Naive thymus-derived CD4-positive, alpha-beta T cell (primary cell): ENCODE measurements at places on chromosomes 7 and 10. TPM values are rescaled to one million over a fixed set of nuclear protein-coding genes. Genes with fewer than 3 reads are reported as not detected.
A peak's percentile ranks its signal among the peaks of the same experiment; 100 is the strongest.

GRCh38 chr10:75788394-75789205 is 357.2 kb downstream of the LRMDA start:
- no peak overlapping the region for H3K4me3 ChIP-seq
- no peaks in the 10 kb centered on the region for H3K36me3 ChIP-seq
- H3K27me3 ChIP-seq, result no peaks in the 10 kb centered on the region
- no peak overlapping the region for H3K27ac ChIP-seq

GRCh38 chr7:320297-320696 is 30.3 kb downstream of the FOXL3 start:
- H3K36me3 ChIP-seq, result no peaks in the 10 kb centered on the region
- H3K4me3 ChIP-seq, result no peak overlapping the region
- H3K4me1 ChIP-seq, result no peaks in the 10 kb centered on the region

DNA sequence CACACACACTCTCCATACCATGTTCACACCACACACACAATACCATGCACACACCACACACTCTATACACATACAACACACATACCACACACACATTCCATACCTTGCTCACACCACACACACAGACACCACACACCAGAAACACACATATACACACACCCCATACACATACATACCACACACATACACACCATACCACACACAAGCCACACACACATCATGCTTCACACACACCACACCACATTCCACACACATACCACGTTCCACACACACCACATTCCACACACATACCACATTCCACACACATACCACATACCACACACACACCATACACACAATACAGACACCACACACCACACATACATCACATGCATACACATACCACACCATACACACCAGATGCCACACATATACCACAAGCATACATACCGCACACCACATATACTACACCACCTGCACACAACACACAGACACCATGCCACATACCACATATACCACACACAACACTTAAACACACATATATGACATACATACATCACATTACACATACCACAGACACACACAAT is 282.7 kb downstream of the POU6F2 start:
- DNase-seq, result no peak
- no peaks in the 10 kb centered on the region for H3K36me3 ChIP-seq
- no peaks in the 10 kb centered on the region for H3K4me1 ChIP-seq
- peaks cover 3% of the 10 kb centered on the region for H3K27me3 ChIP-seq
- H3K4me3 ChIP-seq, result no peak overlapping the region

DNA sequence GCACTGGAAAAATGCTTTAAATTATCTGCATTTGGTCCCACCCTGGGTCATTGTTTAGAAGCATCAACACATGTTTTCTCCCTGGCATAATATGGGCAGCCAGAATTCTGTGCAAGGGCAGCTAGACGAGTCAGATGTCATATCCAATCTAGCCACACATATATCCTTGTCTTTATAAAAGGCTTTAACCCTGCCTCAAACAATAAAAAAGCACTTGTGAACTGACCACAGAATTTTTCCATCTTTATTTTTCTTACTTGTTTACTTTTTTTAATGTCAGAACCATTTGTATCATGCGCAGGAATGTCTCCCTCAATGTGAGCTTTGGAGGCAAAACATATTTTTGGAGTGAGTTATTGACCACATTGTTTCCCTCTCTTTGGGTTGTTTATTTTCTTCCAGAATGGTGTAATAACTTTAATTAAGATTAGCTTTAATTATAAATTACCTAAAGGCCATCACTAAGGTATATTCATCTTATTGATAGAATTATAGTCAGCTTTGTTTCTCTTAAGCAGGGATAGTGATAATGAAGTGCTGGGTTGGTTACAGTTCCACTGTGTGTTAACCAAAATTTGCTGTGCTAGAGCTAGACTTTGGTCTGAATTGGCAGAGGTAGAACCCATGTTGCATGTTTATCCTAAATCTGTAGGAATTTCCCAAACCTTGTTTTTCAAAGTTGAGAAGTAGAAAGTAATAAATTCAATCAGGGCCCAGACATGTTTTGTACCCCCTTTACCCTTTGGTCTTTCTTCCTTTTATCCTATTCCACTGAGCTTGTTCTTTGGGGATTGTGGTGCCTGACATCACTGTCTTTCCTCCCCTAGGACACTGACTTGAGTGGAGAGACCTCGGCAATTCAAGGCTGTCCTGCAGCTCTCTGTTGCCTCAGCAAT is 1078.4 kb downstream of the KCNMA1 start:
- H3K4me3 ChIP-seq, result no peak overlapping the region
- no peak for DNase-seq
- no peak overlapping the region for H3K27ac ChIP-seq

The MXI1 gene
- total RNA-seq, result 54.9 TPM

DNA sequence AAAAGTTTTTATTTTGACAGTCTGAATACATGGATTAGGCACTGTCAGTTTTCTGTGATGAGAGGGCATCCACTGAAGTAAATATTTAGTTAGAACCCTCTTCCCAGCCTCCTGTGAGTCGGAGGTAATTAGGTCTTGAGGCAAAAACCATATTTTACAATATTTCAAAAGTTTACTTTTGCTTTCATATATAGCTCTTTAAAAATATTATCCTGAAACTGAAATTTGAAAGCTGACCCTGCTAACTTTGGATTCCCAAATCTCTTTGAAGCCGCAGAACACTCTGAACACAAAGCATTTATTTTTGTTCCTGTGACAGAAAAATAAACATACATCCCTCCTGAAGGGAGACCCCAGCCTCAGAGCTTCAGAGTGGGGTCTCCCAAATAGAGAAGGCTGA is 317.4 kb downstream of the KIF20B start:
- no peaks in the 10 kb centered on the region for H3K4me1 ChIP-seq
- no peak overlapping the region for H3K27ac ChIP-seq
- H3K4me3 ChIP-seq, result no peak overlapping the region
- no peaks in the 10 kb centered on the region for H3K36me3 ChIP-seq
- no peak for DNase-seq

DNA sequence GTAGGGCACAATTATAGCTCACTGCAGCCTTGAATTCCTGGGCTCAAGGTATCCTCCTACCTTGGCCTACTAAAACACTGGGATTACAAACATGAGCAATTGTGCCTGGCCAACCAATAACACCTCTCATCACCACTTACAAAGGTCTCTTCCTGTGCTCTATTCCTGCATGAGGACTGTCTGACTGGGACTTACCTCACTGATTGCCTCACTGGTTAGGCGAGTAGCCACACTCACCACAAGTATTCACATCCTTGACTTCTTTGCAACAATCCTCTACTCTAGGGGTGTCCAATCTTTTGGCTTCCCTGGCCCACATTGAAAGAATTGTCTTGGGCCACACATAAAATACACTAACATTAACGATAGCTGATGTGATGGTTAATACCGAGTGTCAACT is 22.6 kb upstream of the PDIA4 start:
- no peaks in the 10 kb centered on the region for H3K27me3 ChIP-seq
- no peaks in the 10 kb centered on the region for H3K36me3 ChIP-seq
- no peak overlapping the region for H3K4me3 ChIP-seq
- no peaks in the 10 kb centered on the region for H3K4me1 ChIP-seq
- no peak overlapping the region for H3K27ac ChIP-seq

GRCh38 chr7:30655096-30655970 is 26.9 kb downstream of the CRHR2 start:
- no peak overlapping the region for H3K4me3 ChIP-seq
- no peaks in the 10 kb centered on the region for H3K27me3 ChIP-seq
- no peaks in the 10 kb centered on the region for H3K36me3 ChIP-seq
- no peak overlapping the region for H3K27ac ChIP-seq
- DNase-seq, result no peak

The SLC26A3 gene
- total RNA-seq, result not detected

DNA sequence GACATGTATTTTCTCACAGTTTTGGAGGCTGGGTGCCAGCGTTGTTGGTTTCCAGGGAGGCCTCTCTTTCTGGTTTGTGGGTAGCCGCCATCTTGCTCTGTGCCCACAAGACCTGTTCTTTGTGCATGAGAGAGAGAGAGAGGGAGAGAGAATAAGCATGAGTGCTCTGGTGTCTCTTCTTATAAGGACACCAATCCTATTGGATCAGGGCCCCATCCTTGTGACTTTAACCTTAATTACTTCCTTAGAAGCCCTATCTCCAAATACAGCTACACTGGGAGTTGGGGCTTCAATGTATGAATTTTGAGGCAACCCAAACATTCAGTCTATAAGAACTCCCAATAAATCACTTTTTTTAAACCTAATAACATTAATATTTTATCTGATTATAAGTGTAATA is 114.6 kb downstream of the PARP12 start:
- H3K36me3 ChIP-seq, result no peaks in the 10 kb centered on the region
- no peak for DNase-seq
- no peak overlapping the region for H3K27ac ChIP-seq
- H3K4me3 ChIP-seq, result no peak overlapping the region

The FAM180A gene
- not detected for total RNA-seq

- no peak overlapping the region for H3K27ac ChIP-seq
- no peaks in the 10 kb centered on the region for H3K27me3 ChIP-seq
- no peak overlapping the region for H3K4me3 ChIP-seq
- no peak for DNase-seq
- no peaks in the 10 kb centered on the region for H3K4me1 ChIP-seq
Measured at GRCh38 chr10:117578490-117578889, 35.9 kb downstream of the EMX2 start.

DNA sequence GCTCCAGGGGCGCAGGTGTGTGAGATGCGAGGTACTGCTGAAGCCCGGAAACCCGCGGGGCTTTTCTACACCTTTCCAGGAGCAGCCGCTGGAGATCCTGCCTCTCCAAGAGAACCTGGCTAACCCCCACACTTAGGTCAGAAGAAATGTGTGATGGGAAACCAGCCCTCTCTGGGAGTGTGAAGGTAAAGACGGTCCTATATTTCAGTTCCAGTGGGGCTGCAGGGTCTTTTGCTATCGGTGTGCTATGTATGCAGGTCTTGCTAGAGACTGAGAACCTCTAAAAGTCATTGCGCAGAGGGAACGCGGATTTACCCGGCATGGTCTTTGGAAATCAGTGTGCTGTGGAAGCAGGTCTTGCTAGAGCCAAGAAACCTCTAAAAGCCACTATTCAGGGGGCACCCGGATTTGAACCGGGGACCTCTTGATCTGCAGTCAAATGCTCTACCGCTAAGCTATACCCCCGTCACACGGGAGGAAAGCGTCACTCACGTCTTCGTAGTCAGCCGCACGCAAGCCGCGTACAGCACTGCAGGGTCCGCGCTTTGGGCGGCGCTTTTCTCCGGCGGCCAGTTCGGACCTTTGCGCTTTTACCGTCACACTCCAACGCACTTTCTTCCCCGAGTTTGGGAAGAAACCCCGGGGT is 46.0 kb downstream of the ZNF777 start:
- H3K36me3 ChIP-seq, result no peaks in the 10 kb centered on the region
- H3K27ac ChIP-seq, result peak overlapping the region; percentile 45
- H3K27me3 ChIP-seq, result no peaks in the 10 kb centered on the region

- no peaks in the 10 kb centered on the region for H3K27me3 ChIP-seq
- H3K36me3 ChIP-seq, result no peaks in the 10 kb centered on the region
- no peak for DNase-seq
- no peak overlapping the region for H3K27ac ChIP-seq
- no peak overlapping the region for H3K4me3 ChIP-seq
- H3K4me1 ChIP-seq, result no peaks in the 10 kb centered on the region
Measured at GRCh38 chr10:132468651-132469050, 68.9 kb upstream of the INPP5A start.

DNA sequence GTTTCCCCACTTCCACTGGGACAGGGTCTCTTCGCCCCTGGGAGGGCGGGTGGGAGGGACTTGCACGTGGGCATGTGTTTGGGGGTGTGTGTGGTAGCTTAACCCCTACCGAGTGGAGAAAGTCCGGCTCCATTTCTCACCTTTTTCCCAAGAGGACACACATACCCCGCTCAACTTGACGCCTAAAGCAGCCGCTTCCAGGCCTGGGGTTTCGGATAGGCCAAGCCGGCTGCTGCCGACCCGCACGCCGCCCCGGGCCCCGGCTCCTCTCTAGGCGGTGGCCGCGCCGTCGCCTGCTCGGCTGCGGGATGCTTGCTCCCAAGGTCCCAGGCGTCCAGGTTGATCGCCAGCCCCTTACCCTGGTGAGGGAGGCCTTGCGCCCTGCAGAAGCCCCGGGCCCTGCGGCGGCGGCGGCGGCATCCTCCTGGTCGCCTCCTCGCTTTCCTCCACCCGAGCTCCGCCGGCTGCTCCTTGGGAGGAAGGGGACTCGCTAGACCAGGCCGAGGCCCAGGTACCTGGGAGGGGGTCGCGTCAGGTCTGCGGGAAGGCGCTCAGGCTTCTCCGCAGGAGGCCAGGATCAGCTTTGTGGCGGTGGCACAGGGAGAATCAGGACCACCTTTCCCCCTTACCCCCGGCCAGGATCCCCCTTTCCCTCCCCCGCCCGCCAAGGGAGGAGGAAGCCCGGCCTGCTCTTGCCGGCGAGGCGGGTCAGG is 3.2 kb upstream of the GATA3 start:
- no peak for DNase-seq
- H3K4me3 ChIP-seq, result no peak overlapping the region
- peaks cover 25% of the 10 kb centered on the region for H3K27me3 ChIP-seq

DNA sequence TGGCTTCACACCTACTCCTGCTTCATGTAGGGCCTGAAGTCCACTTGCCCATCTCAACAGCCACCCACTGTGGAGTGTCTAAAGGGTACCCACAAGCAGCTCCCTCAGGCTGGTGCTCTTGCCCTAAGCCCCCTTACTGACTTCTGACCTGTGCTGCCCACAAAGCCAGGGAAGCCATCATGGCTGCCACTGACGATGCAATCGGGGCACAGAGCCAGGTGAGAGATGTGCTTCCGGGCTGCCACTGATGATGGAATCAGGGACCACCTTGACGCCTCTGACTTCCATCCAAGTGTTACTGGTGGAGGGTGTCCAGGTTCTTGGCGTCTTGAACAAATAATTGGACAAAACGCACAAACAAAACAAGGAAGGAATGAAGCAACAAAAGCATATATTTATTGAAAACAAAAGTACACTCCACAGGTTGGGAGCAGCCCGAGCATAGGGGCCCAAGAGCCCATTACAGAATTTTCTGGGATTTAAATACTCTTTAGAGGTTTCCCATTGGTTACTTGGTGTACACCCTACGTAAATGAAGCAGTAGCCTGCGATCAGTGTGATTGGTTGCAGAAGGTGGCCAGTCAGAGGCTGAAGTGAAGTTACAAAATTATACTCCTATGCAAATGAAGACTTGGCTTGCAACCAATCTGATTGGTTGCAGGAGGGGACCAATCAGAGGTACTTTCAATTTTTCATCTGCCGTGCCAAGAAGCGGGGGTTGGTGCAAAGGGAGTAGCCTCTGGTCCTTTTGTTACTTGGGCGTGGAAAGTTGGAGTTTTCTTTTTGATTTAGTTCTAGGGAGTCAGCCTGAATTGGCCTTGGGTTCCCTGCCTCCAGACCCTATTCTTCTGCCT is 4.5 kb downstream of the CPA2 start:
- DNase-seq, result no peak
- H3K27me3 ChIP-seq, result no peaks in the 10 kb centered on the region
- no peak overlapping the region for H3K27ac ChIP-seq
- H3K4me3 ChIP-seq, result no peak overlapping the region
- no peaks in the 10 kb centered on the region for H3K4me1 ChIP-seq

- no peak for DNase-seq
- no peak overlapping the region for H3K4me3 ChIP-seq
- H3K4me1 ChIP-seq, result no peaks in the 10 kb centered on the region
- no peaks in the 10 kb centered on the region for H3K36me3 ChIP-seq
- no peak overlapping the region for H3K27ac ChIP-seq
Measured at GRCh38 chr7:158026636-158027265, 560.9 kb downstream of the PTPRN2 start.

The NAT16 gene
- not detected for total RNA-seq
